Non-pigmented ciliary epithelial cell (primary cell): ENCODE measurements at places on chromosomes 11 and 22.

GRCh38 chr11:89267660-89268302 lies 90.1 kb downstream of the TYR start:
- no peak for DNase-seq

GRCh38 chr11:2138068-2138430 lies 1.1 kb downstream of the IGF2 start:
- DNase-seq, result no peak

DNA sequence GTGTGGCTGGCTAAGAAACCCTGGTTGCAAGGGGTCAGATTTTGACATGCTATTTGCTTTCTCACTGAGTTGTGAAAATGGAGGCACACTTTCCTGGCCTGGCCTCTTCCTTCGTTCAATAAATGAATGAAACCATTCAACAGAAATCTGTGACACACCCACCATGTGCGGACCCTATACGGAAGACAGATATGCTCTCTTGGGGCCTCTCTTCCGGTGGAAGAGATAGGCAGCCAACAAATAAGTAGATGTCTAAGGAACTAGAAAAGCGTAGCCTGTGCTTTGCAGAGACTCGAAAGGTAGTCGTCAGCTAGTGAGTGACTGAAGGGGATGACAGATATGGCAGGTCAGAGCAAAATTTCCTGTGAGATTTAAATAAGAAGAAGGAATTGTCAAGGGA lies 5.3 kb downstream of the KCNQ1OT1 start:
- no peak for DNase-seq

DNA sequence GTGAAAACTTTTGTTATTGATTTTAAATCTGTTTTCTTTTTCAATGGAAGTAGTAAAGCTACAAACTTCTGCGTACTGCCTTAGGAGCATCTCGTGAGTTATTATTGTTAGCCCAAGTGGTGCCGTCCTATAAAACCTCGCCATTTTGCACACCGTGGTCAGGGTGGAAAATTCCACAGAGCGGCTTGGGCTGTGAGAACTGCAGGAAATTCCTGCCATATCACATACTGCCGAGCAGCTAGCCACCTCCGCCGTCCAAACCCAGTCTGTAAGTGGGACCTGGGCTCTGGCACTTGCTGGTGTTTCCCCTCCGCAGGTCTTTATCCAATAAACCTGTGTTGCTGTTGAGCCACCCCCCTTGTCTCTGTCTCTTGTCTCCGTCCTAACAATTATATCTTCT lies 88.0 kb upstream of the POU2AF2 start:
- DNase-seq, result no peak

DNA sequence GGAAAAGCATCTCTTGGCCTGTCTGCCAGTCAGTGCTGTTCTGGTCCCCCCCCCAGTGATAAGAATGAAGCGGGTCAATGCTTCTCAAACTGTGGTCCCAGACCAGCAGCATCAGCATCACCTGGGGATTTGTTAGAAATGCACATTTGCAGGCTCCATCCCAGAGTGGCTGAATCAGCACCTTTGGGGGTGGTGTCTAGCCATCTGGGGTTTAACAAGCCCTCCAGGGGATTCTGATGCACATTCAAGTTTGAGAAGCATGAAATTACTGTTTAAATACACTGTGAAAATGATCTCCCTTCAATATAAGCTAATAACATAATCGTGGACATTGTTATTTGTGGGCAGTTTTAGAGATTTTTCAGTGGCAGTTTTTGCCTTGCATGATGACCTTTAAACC lies 133.5 kb downstream of the MYO18B start:
- DNase-seq, result no peak

DNA sequence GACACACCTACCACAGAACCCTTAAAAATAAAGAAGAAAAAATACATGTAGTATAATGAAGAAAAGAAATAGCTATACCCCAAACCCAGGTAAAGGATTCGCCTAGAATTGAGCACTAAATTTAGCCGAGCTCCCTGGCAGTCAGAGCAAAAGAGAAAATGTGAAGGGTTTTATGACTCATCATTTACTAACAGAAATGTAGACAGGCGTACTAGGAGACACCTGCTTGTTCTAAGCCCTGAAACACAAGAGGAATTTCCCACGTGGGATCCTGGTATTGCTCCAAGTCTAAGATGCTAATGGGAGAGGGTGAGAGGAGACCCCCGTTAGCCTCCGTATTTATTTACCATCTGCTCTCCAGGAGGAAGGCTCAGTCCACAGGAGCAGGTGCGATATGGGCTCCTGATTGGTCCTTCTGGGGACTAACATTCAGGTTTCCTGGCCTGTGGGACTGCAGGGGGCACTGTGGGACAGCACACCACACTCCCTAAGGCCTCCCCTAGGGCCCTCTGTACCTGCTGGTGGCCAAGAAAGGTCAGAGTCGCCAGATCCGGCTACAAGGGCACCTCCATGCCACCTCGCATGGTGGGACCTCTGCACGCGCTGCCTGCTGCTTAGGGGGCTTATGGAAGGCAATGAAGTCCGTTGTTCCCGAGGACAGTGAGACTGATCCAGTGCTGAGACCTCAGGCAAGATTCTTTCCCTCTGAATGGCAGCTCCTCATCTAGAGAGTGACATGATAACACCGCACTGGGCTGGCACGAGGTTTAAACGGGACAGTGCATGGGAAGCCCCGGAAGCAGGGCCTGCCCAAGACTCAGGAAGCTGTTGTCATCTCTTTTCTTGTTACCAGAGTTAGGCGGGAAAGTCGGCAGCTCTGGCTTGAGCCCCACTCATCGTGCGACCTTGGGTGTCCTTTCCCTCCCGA lies 25.8 kb downstream of the KCNC1 start:
- no peak for DNase-seq
